ENCODE measurements at places on chromosomes 1 and 21.

DNA sequence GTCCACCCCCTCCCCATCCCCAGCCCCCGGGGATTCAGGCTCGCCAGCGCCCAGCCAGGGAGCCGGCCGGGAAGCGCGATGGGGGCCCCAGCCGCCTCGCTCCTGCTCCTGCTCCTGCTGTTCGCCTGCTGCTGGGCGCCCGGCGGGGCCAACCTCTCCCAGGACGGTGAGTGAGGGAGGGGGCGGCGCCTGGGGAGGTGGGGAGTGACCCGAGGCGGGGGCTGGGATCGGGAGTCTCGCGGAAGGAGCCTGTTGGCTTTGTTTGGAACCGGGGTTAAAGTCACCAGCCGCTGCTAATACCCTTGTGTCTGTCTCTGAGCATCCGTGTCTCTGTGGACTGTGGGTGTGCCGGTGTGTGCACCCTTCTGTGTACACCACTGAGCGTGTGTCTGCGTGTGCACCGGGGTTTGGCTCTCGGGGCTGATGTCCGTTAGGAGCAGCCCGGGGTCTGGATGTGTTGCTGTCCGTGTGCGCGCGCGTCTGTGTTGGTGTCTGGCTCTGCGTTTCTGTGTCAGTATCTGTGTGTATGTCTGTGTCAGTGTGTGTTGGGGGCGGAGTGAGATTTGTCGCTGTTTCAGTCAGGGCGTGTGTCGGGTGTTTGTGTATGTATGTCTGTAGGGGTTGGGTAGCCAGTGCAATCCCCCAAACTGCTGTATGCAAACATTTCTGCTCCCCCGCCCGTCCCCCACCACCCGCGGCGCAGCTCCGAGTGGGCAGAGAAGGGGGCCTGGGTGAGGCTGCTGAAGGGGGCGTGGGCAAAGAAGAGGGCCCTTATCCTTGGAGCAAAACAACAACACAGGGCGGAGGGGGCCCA lies 480 bp downstream of the CADM3 start:
- no peak for DNase-seq

- DNase-seq = no peak
These were observed 16.8 kb upstream of the ETV3 start for GRCh38 chr1:157154940-157155514.

DNA sequence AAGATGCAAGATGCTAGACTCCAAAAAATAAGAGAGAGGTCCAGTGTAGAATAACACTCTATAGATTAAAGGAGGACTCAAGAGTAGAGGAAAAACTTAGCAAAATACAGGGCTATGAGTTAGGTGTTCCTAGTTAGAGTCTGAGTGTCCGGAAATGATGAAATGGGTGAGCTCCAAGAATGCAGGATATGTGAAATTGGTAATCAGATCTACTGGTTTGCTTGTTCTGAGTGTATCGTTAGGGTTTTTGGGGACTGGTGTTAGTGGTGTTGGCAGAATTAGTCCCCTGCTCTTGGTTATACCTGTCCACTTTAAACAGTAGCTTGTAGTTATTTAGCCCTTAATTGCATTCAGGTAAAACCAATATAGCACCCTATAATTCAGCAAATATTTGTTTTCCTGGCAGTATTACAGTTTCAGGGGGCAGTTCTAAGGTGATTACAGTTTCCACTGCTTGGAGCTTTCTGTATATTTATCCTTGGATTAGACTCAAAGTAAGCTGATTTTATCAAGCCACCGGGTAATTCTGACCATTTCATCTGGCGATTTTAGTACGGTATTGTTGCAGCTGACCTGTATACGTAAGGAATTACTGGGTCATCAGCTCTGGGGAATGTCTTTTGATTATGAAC lies 332.7 kb downstream of the CHRM3 start:
- peak; percentile 28 for DNase-seq

DNA sequence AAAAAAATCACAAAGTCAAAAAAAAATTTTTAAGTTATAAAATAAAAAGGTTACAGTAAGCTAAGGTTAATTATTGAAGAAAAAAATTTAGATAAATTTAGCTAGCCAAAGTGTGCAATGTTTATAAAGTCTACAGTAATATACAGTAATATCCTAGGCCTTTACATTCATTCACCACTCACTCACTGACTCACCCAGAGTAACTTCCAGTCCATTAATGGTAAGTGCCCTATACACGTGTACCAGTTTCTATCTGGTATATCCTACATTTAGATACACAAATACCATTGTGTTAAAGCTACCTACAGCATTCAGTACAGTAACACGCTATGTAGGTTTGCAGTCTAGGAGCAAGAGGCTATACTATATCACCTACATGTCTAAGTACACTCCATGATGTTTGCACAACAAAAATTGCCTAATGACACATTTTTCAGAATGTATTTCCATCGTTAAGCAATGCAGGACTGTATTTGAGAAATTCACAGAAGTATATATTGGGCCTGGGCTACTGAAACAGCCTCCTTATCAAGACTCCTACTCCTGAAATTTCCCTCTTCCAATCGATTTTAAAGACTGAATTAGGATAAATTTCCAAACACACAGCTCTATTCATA lies 155.1 kb downstream of the COP1 start:
- no peak for DNase-seq

DNA sequence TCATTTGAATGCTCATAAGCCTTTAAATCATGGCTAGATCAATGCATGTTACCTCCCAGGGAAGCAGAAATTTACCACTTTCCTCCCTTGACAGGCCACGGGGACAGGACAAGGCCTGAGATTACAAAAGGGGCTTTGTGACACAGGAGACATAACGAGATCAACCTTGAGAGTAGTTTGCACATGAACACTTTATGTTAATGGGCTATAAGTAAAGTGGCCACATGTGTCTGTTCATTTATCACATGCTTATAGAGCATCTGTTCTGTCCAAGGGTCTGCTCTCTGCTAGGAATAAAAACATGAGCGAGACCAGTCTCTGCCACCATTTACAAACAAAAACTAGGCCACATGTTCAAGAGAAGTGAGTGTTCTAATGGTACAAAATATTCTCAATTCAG lies 144.1 kb upstream of the C8B start:
- no peak for DNase-seq

GRCh38 chr1:33327587-33328325 lies 6.9 kb upstream of the A3GALT2 start:
- no peak for DNase-seq

- DNase-seq = no peak
These were observed 34.5 kb upstream of the KCNE1 start for GRCh38 chr21:34546542-34546941.

- DNase-seq = no peak
These were observed 69.9 kb downstream of the TMEM53 start for GRCh38 chr1:44604157-44604955.

DNA sequence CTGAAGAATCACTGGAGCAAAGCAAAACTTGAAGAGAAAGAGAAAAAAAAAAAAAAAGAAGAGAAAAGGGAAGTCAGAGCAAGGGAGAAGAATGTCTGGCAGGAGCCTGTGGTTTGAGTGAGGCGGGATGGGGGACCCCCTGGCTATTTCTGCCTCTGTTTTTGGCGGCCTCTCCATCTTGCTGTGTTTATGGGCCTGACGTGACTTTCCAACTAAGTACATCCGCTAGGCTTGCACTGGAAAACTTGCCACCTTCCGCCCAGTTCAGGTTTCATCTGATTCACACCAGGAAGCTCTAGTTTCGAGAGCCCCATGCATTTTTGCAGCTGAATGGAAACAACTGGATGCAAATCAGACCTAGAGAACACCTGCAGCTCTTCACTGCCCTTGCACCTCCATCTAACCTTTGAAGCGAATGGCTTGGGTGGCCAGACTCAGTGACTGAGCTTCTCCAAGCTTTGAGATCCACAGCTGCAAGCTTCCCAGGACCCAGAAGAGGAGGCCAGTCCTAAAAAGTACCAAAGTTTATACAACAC lies 28.0 kb downstream of the TBX15 start:
- DNase-seq = no peak

GRCh38 chr1:220121791-220122530 lies 28.0 kb downstream of the IARS2 start:
- DNase-seq = no peak

- no peak for DNase-seq
These were observed 34.2 kb upstream of the JUN start for GRCh38 chr1:58818075-58818474.

GRCh38 chr21:36966066-36966820 lies at the start of gene HLCS:
TSS of gene HLCS (minus strand) at chr21:36966669. CDS start at chr21:36966638, 31 bp downstream.
- peak; percentile 81 for DNase-seq

DNA sequence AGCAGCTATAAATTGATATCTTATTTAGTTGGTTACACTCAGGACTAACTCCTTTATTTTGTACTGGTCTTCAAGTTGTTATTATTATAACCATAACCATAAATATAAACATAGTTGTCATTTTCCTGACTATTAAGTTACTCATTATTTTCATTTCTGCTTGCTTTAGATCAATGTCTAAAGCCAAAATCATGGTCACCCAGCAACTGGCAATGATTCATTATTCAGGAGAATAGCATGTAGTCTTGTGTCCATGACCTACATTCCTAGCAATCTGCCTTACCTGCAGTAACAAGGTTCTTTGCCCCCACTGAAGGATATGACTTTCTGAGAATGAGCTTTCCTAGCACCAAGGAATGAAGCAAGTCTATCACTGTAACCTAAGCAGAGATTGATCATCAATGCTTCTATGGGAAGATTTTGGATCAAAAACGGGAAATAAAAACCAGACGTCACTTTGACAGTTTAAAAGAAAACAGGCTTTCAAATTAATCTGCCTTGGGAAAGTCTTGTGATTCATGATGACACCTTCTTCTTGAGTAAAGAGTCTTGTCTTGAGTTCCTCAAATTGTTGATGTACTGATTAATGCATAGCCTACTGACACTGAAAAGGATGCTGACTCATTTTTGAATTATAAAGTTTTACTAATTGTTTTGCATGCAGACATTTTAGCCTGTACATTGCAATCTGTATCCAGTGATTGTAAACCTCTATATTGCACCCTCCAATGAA lies 203.3 kb upstream of the IVNS1ABP start:
- DNase-seq = no peak

- no peak for DNase-seq
These were observed 16.2 kb downstream of the IFI44 start for GRCh38 chr1:78665809-78666208.

- DNase-seq = no peak
These were observed 975.7 kb upstream of the ADGRL2 start for GRCh38 chr1:80825067-80825466.

- no peak for DNase-seq
These were observed 402 bp downstream of the C21orf58 start for GRCh38 chr21:46323227-46323709.

- no peak for DNase-seq
These were observed 161.7 kb downstream of the PLPP3 start for GRCh38 chr1:56417646-56418045.

- no peak for DNase-seq
These were observed 5.4 kb upstream of the EXO1 start for GRCh38 chr1:241842565-241842964.

- no peak for DNase-seq
These were observed 1.4 kb downstream of the MOV10 start for GRCh38 chr1:112675728-112676381.

DNA sequence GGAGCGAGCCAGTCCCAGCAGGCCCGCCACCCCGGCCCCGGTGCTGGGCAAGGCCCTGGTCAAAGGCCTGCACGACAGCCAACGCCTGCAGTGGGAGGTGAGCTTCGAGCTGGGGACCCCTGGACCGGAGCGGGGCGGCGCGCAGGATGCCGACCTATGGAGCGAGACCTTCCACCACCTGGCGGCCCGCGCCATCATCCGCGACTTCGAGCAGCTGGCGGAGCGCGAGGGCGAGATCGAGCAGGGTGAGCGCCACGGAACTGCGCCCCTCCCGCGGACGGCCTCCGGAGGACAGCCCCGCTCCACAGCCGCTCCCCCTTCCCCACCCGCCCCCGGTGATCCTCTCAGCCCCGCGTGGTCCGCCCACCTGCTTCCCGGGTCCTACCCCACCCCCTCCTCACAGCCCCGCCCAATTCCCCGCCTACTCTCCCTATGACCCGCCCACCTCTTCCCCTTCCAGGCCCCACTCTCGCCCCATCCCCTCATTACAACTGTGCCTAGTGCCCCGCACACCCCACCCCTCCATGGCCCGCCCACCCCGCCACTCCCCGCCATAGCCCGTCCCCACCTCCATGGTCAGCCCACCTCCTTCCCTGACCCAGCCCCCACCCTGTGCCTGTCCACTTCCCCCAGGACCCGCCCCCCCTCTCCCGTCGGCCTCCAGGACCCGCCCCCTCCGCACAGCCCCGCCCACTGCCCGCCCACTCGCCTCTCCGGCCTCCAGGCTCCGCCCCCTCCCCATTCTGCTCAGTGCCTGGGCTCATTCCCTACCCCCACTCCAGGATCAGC lies 52.7 kb downstream of the VWA5B1 start:
- DNase-seq = peak; percentile 48

DNA sequence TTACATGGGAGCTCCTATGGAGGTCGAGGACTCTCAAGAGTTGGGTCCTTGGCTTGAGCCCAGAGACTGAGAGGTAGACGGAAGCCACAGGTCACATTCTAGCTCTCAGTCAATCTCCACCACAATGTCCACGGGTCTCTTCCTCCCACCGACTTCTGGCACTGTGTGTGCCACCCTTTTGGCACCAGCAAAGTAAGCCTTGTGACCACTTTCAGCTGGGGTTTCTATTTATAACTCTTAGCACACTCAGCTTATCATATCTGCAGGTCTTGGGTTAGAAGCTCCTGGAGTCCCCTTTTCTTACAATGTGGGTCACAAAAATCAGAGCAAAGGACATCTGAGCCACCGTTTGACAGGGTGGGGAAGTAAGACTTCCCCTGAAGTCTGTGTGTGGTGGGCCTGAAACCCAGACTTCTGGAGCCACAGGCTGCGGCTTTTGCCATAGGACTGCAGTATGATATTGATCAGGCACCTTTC lies 28.3 kb downstream of the NCMAP start:
- DNase-seq = no peak

- DNase-seq = no peak
These were observed 121.5 kb downstream of the PSMG1 start for GRCh38 chr21:39061766-39062165.

DNA sequence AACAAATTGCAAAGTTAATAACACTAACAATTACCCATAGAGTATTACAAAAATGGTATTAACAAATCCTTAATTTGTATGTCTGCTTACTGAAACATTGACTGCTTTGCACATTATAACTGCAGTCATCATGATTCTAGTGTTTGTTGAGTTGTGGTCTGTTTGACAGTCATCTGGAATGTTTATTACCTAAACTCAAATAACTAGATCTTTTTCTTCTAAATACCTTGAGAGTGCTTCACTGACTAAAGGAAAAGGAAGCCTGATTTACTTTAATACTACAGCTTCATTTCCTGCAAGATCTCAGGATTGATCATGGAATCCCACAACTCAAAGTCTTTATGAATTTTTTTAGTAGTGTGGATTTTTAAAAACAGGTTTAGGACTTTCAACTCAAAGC lies 70.0 kb downstream of the HMCN1 start:
- DNase-seq = no peak

GRCh38 chr1:109622895-109623294 lies 3.3 kb downstream of the AMPD2 start:
- DNase-seq = no peak

DNA sequence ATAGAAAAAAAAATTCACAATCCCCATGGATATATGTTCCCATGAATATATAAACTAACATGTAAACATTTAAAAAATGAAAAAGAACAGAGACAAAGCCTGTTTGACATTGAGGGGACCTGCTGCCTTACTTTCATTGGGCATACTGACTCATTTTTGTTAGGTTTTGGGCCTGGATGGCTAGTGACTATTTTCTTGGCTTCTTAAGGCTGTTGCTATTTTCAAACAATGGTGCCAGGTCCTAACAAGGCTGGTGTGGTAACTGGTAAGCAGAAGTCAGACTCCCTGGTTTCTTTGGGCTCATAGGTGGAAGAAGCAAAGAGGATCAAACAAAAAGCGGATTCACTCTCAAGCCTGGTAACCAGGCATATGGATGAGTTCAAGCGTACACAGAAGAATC lies 51.0 kb downstream of the LAMC2 start:
- no peak for DNase-seq

GRCh38 chr1:234771642-234772344 lies 161.8 kb upstream of the IRF2BP2 start:
- DNase-seq = no peak

Measured in stimulated activated CD4-positive, alpha-beta T cell treated with anti-CD3 and anti-CD28 coated beads, Interleukin-15, amount 100 ng/mL, for 24 hours (primary cell).